ENCODE measurements at places on chromosomes 5 and 9.

GRCh38 chr9:136434580-136435169 is 5.0 kb downstream of the INPP5E start:
- DNase-seq: no peak

GRCh38 chr5:1009359-1010180 is 968 bp downstream of the NKD2 start:
- DNase-seq: no peak

DNA sequence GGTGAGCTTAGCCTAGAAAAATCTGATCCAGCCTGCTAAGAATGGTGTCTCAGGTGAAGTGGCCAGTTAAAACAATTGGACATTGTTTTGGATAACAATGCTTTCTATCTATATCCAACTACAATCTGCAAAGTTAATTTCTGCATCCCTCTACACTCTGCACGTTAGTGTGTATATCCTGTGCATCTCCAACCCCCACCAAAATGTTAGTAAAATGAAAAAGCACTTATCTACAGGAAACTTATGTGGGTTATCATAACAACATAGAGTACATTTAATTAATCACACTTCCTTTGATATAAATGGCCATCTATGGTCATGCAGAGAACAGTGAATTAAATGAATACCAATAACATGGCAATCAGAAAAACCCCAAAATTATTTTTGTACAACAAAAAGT is 158.7 kb downstream of the NFIB start:
- no peak for DNase-seq

DNA sequence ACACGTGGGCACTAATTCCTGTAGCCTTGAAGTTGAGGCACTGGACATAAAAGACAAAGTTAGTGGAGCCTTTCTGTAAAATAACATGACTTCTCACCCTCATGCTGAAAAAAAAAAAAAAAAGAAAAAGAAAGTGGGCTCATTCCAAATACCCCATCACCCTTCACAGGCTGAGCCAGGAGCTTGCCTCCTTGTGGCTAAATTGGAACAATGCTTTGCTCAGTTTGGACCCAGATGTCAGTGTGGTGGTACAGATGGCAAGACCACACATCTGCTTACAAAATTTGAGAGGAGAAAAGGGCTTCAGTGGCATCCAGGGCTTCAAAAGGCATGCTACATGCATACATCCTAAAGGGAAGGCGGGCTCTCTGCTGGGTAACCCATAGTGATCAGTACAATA is 342.8 kb downstream of the EBF1 start:
- no peak for DNase-seq

DNA sequence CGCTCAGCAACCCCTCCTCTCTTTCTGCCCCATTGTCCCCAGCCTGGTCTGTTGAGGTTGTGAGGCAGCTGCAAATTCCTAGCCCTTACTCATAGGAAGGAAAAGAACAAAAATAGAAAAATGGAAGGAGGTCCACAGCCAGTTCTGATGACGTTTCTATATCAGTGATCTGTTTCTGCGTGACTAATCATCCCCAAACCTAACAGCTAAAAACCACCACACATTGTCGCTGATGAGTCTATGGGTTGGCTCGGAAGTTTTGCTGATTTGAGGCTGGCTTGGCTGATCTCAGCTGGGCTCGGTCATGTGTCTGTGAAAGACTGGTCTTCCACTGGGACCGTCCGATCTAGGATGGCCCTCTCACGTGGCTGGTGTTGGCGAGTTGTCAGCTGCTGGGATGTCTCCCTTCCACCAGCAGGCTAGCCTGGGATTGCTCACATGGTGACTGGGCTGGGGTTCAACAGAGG is 200.6 kb upstream of the ZNF618 start:
- DNase-seq: no peak

DNA sequence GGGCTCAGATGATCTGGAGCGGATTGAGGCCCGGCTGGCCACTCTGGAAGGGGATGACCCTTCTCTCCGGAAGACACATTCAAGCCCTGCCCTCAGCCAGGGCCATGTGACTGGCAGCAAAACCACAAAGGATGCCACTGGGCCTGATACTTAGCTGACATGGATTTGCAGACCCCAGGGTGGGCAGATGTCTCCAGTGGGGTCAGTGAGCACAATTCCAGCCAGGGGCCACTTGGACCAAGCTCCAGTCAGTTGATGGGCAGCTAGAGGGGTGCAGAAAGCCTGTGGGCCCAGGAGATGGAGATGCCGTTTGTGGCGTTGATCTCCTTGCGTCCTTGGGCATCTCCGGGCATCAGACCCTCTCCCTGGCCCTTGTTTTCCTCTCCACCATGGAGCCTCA is 46.7 kb downstream of the PSD2 start:
- peak; percentile 7 for DNase-seq

GRCh38 chr9:116628716-116629115 is 58.4 kb upstream of the TRIM32 start:
- no peak for DNase-seq

DNA sequence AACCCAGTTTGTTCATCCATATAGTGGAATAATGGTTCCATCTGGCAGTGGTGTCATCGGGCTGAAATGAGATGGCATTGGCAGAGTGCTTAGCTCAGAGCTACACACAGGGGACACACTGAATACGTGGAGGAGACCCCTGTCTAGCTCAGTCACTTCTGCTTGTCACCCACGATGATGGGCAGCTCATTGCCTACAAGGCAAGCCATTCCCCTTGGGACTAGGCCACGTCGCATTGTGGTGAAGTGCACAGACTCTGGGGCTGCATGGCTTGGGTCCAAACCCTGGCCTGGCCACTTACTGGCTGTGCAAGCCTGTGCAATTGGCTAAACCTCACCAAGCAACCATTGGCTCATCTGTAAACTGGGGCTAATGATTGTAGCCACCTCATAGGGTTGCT is 3.2 kb upstream of the FBP1 start:
- no peak for DNase-seq

DNA sequence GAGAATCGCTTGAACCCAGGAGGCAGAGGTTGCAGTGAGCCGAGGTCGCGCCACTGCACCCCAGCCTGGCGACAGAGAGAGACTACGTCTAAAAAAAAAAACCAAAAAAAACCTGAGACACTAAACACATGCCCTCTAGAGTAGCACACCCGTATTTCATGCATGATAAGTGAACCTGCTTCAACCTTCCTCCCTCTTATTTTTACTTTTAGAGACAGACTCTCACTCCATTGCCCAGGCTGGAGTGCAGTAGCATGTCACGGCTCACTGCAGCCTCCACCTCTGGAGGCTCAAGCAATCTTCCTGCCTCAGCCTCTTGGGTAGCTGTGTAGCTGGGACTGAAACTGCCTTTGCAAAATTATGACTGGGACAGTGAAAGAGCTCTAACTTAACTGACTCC is 17.6 kb upstream of the NANS start:
- no peak for DNase-seq

GRCh38 chr5:72523960-72524582 is 16.9 kb upstream of the ZNF366 start:
- DNase-seq: no peak

DNA sequence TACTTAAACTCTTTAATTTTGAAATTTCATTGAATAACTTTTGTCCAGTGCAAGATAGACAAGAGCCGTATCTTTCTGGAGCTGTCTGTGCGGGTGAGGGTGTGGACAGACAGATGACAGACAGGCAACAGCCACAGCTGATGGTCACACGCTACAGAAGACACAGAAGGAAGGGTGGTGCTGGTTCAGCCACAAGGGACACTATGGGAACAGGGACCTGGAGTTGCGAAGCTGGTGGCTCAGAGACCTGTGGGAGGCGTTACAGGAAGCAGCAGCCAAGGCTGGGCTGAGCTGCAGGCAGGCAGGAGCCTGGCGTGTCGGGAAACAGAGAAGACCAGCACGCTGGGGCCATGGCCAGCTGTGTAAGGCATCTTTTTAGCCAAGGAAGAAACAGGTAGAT is 104.4 kb downstream of the WNK2 start:
- no peak for DNase-seq

GRCh38 chr9:130041648-130042405 is 1.2 kb downstream of the FNBP1 start:
- DNase-seq: no peak

DNA sequence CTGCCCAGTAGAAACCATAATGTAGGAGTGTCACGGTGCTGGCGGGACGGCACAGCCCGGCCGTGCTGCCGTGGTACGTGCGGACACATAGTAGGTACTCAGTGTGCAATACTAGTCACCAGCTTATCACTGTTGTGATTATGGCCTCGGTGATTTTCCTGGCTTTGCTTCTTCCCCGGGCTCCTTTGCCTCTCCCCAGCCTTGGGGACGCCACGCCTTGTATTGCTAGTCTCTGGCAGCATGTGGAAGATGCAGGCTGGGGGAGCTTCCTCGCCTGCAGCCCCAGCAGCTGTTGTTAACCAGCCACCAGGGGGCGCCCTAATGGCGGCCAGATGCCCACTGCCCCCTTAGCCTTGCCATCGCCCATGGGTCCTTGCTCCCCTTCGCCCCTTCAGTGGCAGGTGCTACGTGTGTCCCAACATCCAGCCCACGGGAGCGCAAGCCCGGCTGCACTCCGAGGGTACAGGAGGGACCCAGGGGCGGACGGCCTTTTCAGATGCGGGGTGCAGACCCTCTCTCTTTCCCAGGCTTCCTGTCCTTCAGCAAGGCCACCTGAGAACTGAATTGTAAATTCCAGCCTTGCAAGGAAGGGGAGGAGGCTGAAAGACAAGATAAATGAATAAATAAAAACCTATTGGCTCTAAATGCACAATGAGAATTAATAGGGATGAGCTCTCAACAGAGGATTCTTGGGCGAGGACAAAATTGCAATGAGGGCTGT is 8.0 kb downstream of the NTNG2 start:
- peak; percentile 84 for DNase-seq

GRCh38 chr9:16171911-16172310 is 619.1 kb downstream of the CCDC171 start:
- DNase-seq: no peak

GRCh38 chr5:60372786-60373185 is 327.2 kb downstream of the DEPDC1B start:
- DNase-seq: no peak

GRCh38 chr5:58403822-58404433 is 56.0 kb downstream of the PLK2 start:
- no peak for DNase-seq

- DNase-seq: no peak
Observed at GRCh38 chr9:116504081-116504480, 183.0 kb upstream of the TRIM32 start.

GRCh38 chr5:102737805-102738469 is 17.2 kb upstream of the PAM start:
- no peak for DNase-seq
